ENCODE measurements at places on chromosomes 3 and 15.

GRCh38 chr3:108882762-108883161 lies 60.2 kb downstream of the TRAT1 start:
- no peak for DNase-seq

DNA sequence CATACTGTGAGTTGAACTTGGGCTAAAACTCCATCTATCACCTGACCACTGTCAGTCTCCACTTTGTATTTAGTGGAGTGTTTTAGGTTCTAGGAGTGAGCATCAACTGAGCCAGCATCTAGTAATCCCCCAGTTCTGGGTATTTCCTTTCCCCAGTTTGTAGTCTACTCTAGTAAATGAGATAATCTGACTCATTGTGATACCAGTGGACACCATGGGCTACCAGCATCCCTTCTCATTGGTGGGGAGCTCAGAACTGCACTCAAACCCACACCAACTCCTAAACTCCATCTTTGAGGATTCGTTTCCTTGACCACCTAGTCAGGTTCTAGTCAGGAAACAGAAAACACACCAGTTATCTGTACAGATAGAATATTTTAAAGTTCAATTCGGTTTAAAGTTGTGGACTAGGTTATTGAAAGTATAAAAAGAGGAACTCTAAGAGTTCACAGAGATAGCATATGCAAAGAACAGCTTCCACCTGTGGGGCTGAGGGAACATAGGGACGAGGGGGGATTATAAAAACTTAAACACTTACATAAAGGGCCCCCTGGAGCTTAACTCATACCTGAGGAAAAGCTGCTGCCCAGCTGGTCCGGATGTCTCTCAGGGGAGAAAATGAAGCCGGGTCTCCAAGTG lies 36.0 kb downstream of the LEO1 start:
- DNase-seq, result no peak

- DNase-seq, result no peak
These were observed 8.1 kb downstream of the VGLL3 start for GRCh38 chr3:86982883-86983282.

- no peak for DNase-seq
These were observed at the start of gene CMTM7 for GRCh38 chr3:32391643-32392535. Gene CMTM7, plus strand, starts transcription at chr3:32391853. Its CDS starts 54 bp downstream, at chr3:32391907.

DNA sequence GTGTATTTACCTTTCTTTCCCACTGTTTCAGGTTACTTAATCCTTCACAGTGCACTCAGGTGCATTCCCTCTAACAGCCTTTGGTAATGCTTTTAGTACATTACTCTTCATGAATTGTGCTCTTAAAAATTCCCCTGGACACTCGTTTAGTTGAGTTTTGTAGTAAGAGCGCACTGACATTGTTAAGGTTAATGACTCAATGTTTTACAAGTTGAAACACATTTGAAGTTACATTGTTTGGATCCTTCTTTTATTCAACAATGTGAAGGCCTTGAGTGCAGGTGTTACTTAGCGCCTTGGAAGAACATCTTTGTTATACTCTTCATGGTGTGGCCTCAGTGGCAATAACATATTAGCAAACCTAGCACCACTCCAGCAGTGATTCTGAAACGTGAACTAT lies 739.6 kb downstream of the NAALADL2 start:
- no peak for DNase-seq

DNA sequence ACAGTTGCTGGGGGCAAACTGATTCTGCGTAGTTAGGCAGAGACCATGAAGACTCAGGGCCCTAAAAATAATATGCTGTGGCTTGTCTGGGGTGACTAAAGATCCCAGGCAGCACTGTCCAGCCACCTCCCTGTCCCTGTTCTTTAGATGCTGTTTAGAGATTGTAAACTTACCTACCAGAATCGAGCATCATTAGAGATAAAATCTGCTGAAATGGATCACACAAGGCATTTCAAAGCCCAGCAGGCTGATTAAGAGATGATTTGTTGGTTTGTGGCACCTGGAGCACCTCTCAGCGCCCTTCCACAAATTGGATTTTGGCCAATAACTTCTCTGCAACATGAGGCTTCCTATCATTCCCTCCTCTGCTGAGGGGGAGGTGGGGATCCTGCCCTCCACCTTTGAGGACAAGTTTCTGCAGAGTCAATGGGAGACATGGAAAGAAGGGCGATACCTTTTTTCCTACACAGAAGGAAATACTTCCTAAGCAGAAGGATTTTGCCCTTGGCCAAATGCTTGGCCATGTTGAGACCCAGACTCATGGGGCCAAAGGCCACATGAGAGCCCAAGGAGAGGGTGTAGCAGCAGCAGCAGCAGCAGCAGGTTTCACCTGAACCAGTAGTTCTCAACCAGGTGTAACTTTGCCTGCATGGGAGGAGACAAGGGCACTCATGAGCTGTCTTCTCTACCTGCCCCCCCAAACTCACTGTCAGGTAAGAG lies 37.5 kb downstream of the SEMA5B start:
- DNase-seq, result no peak

- peak; percentile 98 for DNase-seq
These were observed 52.4 kb downstream of the IL1RAP start for GRCh38 chr3:190566043-190566933.

- DNase-seq, result no peak
These were observed 165.0 kb downstream of the ABHD5 start for GRCh38 chr3:43855674-43856299.

GRCh38 chr3:118978393-118978758 lies 56.3 kb downstream of the IGSF11 start:
- no peak for DNase-seq

DNA sequence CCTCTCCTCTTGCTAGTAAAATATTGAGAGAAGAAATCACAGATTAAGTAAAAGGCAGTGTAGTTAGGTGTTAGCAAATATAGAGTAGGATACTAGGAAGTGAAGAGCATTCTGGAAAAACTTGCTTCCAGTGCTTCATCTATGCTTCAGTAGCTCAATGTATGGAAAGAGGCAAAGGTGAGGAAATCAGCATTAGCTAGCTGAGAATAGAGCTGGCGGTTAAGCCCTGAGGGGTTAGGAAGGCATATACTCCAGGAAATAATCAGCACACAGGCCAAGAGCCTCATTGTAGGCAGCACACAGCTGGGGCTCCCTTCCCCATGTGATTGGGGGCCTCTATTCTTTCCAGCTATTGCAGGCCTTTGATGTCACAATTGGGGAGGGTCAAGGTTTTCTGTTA lies 13.8 kb downstream of the RCCD1 start:
- DNase-seq, result no peak

DNA sequence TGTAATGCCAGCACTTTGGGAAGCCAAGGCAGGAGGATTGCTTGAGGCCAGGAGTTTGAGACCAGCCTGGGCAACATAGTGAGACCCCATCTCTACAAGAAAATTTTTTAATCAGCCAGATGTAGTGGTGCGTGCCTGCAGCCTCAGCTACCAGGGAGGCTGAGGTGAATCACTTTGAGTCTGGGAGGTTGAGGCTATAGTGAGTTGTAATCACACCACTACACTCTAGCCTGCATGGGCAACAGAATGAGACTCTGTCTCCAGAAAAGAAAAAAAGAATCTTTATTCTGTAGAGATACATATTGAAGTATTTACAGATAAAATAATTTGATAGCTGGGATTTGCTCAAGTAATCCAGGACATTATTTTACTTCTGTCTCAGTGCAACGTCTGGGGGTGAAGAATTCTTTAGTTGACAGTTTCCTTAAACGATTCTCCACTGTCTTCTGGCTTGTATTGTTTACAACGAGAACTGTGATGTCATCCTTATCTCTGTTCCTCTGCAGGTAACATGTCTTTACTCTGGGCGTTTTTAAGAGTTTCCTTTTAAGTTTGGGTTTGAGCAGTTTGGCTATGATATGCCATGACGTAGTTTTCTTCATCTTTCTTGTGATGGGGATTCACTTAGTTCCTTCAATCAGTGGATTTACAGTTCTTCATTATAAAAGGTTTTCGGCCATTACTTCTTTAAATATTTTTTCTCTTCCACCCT lies 26.3 kb downstream of the KPNA1 start:
- DNase-seq, result no peak

DNA sequence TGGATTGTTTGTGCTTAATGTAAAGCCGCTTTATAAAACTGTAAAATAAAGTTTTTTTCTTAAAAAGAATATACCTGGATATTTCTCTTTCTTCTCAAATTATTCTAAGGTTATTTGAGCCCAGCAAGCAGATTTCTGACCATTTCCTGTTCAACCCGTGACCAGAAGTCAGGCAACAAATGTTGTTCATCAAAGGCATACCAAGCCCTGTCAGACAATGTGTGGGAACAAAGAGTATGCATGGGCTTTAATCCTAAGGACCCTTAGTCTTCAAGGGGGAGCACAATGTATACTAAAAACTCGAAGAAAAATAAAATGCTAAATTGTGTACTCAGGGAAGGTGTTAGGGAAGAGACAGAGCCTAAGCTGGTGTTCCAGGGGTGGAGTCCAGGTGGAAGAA lies 26.6 kb upstream of the PAQR5 start:
- DNase-seq, result no peak

- DNase-seq, result no peak
These were observed 27.8 kb downstream of the STAC start for GRCh38 chr3:36408146-36408545.

DNA sequence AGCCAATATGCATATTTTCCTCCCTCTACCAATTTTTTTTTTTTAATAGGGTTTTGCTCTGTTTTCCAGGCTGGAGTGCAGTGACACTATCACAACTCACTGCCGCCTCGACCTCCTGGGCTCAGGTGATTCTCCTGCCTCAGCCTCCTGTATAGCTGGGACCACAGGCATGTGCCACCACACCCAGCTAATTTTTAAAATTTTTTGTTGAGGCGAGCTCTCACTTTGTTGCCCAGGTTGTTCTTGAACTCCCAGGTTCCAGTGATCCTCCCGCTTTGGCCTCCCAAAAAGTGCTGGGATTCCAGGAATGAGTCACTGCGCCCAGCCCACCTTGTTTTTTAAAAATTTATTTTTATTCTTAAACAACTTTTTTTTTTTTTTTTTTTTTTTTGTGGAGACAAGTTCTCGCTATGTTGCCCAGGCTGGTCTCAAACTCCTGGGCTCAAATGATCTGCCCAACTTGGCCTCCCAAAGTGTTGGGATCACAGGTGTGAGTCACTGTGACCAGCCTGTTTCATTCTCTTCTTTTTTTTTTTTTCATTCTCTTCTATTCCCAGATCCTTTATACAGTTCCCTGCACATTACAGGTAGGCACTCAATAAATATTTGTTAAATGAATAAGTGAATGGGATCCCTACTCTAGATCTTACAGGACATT lies 40.5 kb upstream of the PIK3CB start:
- no peak for DNase-seq

Measured in NCI-H524 treated with DMSO at 0.1 percent for 48 hours (cell line).